ENCODE measurements at places on chromosomes 2 and 18.

DNA sequence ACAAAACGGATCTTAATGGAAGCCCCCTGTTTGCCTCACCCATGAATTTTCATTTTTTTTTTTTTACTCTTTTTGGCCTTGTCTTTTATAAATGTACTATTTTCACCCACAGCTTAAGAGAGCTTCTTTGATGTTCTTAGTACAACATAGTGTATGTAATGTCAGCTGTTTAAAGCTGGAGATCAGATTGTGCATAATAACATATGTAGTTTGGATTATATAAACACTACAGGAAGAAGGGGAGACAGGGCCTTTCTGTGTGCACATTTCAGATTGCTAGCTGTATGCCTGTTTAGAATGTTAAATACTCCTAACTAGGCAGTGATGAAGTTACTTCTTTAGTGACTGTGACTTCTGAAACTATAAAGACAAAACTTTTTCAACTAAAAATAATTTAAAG lies 2.1 kb upstream of the TANC1 start:
- DNase-seq: no peak

GRCh38 chr2:42929546-42930024 lies 137.2 kb upstream of the HAAO start:
- DNase-seq: no peak

DNA sequence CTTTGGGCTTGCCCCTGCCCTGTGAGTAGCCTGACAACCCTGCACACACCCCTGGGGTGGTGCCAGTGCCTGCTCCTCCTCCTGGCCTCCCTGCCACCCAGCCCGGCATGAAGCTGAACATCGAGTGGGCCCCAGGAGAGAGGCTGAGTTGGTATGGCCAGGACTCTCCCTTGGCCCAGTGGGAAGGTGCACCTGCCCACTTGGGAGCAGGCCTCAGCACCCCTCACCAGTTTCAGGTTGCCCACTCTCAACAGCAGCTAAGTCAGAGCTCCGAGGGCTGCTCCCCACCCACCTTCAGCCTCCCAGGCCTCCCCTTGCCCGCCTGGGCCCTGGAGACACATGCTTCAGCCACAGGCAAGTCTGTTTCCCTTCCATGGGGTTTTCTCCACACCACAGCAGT lies 203.1 kb downstream of the KLHL29 start:
- no peak for DNase-seq

- no peak for DNase-seq
These were observed 239.6 kb downstream of the BABAM2 start for GRCh38 chr2:28129955-28130695.

DNA sequence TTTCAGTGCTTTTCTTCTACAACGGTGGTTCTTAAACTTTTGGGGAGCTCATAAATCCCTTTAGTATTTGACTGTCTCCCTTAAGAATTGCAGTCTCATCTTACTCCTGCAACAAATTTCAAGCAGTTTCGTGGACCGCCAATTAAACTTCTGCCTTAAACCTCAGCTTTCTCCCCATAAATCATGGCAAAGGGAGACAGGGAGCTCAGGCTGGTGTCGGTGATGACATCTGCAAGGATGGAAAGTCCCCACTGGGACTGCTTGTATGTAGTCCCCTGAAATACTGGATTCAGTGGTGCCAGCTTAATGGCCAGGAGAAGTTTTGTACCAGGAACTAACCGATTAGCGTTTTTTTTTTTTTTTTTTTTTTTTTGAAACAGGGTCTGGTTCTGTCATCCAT lies 148.7 kb upstream of the ITGA6 start:
- no peak for DNase-seq

GRCh38 chr2:16105669-16106281 lies 165.4 kb downstream of the MYCN start:
- DNase-seq: no peak

DNA sequence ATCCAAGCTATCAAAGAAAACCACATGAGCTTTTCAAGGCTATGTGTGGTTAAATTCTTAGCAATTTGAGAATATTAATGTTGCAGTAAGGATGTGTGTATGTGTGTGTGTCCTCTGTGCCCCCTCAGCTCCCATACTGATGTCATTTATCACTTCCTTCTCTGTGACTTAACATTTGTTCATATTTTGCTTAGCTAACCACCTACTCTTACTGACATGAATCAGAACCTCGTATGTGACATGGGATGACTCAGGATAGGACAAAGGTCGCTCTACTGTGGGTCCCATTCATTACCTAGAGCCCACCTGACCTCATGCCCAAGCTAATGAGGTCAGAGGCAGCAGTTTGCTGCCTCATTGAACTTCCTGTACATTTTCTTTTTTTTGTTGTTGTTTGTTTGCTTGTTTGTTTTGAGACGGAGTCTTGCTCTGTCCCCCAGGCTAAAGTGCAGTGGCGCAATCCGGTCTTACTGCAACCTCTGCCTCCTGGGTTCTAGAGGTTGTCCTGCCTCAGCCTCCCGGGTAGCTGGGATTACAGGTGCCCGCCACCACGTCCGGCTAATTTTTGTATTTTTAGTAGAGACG lies 36.3 kb downstream of the MOGAT1 start:
- no peak for DNase-seq

DNA sequence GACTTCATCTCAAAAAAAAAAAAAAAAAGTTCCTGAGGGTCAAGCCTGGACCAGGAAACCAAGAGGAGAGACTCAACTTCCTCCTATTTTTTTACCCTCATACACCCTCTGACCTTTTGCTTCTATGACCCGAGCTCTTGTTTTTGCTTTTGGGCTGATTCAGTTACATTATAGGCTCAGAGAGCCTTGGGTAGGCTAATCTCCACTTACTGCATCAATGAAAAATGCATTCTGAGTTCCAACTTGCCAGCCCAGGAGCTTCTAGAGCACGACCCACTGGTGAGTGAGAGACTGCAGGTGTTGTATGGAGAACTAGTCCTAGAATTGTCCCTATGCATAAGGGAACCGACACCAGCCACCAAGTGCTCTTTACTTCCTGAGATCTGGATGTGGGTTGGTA lies 91.1 kb downstream of the CABLES1 start:
- DNase-seq: no peak

- DNase-seq: no peak
These were observed 24.4 kb upstream of the DTNB start for GRCh38 chr2:25697559-25698341.

- no peak for DNase-seq
These were observed 149.5 kb downstream of the INO80D start for GRCh38 chr2:205936446-205936845.

GRCh38 chr2:143954186-143954585 lies 565.7 kb downstream of the ZEB2 start:
- DNase-seq: no peak

GRCh38 chr18:24539866-24540617 lies 79.6 kb downstream of the HRH4 start:
- no peak for DNase-seq

DNA sequence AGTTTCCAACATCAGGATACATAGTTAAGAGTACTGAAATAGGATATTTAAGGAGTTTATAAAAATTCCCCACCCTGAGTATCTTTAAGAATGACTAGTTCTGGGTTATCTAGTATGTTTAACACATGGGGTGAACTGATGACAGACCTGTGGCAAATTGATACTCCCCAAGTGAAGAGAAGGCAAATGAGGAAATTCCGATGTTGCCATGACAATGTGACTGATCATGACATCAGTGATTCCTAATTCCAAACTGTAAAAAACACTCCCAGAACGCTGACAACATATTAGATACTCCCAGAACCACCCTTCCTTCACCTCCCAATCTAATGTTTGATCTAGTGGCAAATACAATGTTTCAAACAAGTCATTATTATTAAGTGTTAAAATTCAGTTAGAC lies 77.6 kb downstream of the RBMS1 start:
- DNase-seq: no peak

DNA sequence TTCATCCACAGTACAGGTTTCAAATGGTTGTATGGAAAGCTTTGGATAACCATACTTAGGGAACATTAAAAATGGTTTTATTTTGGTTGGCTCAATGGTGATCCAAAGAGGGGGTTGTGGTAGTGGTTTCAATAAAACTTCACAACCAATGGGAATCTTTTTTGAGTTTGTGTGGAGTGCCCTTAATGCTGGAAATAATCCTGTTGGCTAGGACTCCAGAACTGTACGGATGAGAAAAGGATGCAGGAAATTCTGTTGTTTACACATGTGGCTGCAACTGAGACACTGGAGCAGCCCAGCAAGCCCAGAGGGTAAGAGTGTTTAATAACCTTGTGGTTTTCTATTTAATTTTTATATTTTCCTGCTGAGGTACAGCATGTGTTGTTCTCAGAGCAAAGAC lies at the start of gene CCDC102B:
Gene CCDC102B (plus strand): TSS at position 210 of the 400 bp plus-strand sequence. CDS start 38,684 bp downstream, outside the sequence.
- DNase-seq: peak; percentile 4

DNA sequence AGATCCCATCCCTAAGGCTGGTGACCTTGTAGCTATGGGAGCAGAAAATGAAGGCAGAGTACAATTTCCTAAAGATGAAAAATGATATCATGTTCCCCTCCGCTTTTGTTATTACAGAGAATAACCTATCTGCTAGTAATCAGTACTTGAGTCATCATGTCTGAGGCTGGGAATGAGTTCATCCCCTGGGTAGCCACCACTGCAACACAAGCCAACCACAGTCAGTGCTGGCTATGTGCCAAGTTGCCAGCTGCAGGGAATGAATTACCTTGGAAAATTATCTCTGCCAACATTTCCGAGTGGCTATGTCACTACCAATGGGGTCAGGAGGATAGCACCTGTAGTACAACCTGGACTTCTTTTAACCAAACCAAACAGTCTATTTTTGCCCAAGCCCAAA lies 1094.7 kb upstream of the DDX18 start:
- no peak for DNase-seq

DNA sequence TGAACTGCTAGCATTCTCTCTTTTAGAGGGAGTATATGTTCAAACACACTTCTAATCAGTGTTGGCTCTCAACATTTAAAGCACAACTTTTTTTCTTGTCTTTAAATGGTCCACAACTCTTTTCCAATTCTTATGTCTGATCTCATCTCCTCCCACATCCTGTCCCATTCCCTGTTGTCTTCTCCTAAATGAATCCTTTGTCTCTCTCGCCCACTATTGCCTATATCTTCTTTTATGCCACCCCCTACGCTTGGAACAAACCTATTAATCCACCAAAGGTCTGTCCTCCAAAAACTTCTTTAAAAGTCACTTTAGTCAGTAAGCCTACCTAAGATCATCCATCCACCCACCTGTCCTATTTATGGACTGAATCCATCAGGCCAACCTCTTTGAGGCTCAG lies 235.5 kb upstream of the SMAD7 start:
- no peak for DNase-seq

DNA sequence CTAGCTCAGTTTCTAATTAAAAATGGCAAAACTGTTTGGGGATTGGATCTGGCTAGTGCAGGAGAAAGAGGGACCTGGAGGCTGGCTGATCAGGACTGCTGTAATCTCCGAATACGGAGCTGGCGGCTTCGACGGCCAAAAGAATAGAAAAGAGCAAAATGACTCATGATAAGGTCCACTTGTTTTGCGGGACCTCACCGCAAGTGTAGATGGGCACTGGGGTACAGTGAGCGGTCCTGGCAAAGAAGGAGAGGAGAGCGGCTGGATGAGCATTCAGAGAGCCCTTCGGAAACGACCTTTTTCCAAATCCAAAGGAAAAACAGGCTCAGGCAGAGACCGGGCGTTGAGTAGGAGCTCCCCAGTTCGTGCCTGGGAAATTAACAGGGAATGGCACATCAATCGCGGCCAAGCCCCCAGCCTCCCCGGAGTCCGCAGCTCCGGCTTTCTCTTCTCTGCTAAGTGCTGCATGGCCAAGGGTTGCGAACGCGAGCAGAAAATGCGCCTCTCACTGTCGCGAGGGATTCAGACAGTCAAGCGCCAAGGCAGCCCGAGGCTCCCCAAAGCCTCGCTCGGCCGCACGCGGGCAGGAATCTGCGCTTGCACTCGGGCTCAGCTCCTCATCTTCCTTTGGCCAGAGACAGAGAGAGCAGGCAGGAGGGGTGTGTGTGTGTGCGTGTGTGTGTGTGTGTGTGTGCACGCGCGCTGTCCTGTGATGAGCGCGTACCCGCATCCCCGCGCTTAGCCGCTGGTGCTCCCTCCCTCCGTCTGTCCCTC lies 1.8 kb downstream of the DCC start:
- peak; percentile 50 for DNase-seq

DNA sequence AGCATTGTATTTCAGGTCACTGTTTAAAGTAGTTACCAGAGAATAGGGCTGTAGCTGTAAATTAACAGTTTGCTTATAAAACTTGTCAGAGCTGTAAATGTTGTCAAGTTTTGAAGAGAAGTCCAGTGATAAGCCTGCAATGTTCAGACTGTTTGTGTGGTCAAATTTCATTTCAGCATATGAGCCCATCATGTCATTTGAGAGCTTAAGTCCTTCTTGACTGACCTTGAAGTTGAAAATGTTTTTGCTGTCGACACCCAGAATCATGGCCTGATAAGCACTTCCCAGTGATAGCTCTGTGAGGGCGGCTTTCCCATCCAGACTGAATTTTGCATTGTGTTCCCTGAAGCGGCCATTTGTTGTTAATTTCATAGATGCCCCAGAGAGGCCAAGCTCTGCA lies 32.4 kb downstream of the APOB start:
- DNase-seq: no peak

- no peak for DNase-seq
These were observed 448.0 kb upstream of the SPRED2 start for GRCh38 chr2:65880436-65880835.

GRCh38 chr2:165219481-165219880 lies 15.6 kb upstream of the SCN3A start:
- no peak for DNase-seq

DNA sequence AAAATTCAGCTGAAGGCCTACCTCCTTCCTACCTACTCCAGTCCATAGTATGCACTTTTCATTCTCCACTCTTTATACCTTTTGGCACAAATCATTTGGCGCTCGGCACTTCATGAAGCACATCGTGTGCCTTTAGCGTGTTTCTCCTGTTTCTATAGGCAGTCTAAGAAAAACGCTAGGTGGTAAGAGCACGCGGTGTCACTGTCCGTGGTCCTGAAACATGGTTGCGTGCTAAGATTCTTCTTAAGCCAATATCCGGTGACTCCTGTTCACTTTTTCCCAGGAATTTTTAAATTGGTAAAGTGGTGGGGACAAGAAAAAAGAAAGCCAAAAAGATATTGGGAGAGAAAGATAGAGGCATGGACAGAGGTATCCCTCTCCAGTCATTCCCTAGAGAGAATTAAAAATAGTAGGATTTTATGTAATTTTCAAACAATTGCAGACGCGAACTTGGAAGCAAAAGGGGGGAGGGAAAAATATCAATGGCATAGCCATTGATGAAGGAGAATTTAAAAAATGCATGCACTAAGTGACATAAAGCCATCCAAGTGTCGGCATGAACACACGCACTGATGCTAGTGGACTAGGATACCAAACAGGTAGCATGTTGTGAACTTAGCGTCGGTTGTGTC lies 1.4 kb upstream of the CTNNA2 start:
- DNase-seq: no peak

- peak; percentile 49 for DNase-seq
These were observed 140.4 kb upstream of the VRK2 start for GRCh38 chr2:57906152-57906732.

- DNase-seq: no peak
These were observed 27.5 kb downstream of the MTHFD2 start for GRCh38 chr2:74225698-74226459.

Data from SK-N-SH (cell line).